CD4-positive, alpha-beta T cell treated with Interleukin-17A for 1 hour (primary cell): ENCODE measurements at places on chromosomes 6 and 20.
A peak's percentile ranks its signal among the peaks of the same experiment; 100 is the strongest.

DNA sequence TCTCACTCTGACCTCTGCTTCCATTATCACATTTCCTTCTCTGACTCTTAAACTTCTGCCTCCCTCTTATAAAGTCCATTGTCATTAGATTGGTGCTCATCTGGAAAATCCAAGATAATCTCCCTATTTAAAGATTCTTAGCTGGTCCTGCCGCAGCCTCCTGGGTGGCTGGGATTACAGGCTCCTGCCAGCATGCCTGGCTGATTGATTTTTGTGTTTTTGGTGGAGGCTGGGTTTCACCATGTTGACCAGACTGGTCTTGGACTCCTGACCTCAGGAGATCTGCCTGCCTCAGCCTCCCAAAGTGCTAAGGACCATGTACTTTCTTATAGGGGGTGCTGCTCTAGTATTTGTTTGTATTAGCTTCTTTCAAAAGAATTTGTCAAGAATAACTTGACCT, 5.3 kb upstream of the RPF2 start:
- DNase-seq: no peak

DNA sequence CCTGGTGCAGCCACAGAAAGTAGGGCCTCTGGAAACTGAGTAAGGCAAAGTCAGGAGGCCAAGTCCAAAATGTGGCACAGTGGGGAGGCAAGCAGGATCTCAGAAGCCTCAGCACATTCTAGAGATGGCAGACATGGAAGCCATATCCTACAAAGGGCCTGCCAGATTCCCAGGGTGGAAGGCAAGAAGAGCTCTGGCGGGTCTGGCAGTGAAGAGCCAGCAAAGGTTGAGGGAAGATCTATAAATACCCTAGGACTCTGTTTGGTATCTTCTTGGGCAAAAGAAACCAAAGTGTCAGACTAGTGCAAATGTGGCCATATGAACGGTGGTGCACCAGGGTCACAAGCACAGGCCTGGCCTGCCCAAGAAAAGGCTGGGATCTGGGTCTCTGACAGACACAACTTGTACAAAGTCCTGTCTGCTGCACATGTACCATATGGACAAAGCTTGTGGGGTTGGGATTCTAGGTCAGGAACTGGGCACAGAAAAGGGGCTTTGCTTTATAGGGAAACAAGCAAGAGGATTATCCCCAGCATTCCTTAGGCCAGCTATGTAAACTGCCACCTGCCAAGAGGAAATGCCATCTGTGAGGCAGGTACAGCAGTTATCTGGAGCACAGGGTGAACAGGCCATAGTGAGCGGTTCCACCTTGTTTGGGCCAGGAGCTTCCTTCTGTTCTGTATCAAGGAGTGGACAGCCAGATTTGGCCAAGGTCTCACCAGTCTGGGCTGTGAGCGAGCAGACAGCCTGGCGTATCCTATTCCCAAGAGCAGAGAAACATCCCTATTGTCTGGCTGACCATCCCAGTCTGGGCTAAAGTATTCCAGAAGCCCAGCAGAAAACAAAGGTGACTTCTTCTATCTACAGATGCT, 36.3 kb upstream of the SLC4A11 start:
- DNase-seq: no peak

DNA sequence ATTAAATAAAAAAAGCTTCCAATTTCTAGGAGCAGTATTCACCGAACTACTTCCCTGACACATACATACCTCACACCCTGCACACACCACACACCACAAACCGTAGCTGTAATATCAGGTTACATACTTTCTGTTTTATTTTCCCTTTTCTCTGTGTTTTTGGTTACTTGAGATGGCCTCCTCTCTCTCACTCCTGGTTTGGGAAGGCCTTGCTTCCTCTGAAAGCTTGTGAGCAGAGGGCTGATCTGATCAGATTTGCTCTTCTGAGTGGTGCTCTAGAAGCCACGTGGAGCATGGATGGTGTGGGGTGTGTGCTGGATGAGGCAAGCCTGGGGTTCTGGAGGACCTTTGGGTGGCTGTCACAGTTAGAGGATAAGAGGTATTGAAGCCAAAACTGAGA, 20.9 kb downstream of the UTRN start:
- peak; percentile 49 for DNase-seq

DNA sequence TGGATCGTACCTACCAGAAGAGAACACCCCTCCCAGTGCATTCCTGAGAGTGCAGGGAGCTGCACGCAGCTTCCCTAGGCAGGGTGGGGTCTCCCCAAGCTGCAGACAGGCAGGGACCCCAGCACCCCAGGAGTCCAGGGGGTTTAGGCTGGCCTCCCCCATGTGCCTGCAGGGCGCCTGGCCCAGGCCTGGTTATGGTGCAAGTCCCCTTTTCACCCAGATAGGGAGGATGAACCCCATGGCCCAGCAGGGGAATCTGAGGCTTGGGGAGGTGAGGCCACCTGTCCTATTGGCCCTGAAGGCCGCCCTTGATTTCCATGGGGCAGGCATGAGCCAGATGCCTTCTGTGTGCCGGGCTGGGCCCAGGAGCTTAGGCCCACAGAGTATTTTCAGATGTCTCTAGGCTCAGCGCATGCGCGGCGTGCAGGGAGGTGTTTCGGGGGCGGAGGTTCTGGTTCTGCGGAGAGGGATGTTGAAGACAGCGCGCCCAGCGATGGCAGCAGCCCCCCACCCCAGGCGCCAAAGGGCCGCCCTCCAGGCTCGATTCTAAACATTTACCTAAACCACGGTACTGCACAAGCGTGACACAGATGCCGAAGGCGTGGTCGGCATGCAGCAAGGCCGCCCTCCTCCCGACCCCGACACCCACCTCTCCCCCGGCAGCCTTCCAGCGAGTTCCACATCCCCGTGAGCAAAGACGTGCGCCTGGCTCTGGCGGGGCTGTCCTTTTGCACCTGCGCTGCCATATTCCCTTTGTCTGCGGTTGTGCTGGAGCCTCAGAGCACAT, 29.4 kb downstream of the COL20A1 start:
- DNase-seq: no peak

DNA sequence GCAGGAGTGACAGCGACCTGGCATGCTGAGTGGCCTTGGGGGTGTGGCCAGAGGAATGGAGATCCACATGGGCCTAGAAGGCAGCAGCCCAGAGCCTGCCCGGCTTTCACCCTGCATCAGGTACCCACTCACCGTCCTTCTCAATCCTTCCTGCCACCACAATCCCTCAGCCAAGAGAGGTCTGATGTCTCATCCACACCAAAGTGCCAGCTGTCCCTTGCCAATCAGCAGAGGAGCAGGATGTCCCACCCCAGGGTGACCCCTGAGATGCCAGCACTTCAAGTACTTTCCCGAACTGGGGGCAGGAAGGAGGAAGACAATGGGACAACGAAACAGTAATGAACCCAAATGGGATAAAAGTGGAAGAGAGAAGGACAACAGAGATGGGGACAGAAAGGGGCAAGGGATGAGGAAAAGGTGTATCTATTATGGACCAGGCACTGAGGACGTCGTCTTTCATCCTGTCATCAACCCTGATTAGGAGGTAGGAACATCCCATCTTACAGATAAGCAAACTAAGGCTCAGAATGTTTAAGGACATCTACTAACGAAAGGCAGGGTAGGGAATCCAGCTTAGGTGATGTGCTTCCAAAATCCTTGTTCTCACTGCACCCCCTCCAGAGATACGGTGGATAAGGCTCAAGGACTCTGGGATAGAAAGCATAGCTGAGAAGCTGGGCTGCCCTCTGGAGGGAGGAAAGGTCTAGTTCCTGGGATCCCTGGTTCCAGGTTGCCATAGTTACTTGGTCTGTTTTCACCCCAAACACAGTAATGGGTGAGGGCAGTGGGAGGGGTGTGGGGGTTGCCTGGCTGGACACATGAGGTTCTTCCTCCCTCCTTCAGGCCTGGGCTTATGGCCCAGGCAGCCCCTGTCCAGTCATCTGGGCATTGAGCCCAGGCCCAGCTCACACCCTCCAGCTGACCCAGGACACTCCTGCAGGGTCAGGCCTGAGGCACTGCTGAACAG, 4.5 kb upstream of the TNXB start:
- no peak for DNase-seq

DNA sequence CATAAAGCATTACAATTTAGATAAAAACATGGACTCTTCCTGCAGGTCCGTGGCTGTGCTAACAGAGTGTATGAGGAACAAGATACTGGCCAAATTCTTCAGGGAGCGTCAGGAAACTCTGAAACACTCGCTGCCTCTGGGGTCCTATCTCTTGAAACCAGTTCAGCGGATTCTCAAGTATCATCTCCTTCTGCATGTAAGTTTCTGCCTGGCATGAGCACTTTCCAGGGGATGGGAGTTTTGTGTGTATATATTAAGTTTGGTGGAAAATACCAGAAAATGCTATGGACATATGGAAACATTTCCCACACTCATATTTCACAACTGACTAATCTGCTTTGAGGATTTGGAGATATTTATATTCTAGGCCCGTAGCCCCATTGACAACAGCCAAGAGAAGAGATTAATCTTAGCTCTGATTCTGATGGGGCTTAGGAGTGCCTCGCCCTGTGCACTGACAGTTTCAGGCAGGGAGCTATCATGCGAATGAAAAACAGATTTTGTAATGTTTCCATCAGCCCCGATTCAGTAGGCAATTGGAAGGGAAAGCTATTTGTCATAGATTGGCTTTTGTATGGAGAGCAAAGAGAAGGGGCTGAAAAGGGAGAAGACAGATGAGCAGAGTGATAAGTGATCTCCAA, 64.7 kb upstream of the MTHFD1L start:
- DNase-seq: no peak

DNA sequence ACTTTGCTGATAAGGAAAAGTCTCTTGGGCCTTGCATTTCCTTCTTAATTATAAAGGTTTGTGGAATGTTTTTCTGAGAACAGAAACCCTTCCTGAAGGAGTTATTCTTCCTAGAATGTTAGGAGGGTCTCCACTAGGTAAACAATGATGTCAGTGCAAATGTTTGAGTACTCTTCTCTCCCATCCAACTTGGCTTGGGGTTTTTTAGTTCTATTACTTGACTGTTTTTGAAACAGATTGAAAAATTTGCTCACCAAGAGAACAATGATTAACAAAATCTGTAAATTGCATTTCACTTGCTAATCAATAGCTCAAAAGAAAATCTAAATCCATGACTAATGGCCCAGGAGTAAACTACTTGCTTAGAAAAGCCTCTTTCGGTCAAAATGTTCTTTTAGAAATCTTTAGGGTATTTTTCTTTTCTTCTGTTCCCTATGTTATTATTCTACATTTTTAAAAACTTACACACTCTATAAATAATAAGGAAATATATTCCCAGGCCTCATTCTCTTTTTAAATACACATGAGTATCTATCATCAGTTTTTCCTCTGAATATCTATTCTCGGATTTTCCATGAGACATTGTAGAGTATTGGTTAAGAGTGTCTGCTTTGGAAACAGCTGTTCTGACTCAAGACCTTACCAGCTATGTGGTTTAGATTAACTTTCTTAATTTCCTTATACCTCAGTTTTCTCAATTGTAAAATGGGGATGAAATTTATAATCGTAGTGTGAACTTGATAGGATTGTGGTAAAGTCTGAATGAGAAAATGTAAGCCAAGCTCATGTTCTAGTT, 234.2 kb upstream of the CITED2 start:
- DNase-seq: no peak

DNA sequence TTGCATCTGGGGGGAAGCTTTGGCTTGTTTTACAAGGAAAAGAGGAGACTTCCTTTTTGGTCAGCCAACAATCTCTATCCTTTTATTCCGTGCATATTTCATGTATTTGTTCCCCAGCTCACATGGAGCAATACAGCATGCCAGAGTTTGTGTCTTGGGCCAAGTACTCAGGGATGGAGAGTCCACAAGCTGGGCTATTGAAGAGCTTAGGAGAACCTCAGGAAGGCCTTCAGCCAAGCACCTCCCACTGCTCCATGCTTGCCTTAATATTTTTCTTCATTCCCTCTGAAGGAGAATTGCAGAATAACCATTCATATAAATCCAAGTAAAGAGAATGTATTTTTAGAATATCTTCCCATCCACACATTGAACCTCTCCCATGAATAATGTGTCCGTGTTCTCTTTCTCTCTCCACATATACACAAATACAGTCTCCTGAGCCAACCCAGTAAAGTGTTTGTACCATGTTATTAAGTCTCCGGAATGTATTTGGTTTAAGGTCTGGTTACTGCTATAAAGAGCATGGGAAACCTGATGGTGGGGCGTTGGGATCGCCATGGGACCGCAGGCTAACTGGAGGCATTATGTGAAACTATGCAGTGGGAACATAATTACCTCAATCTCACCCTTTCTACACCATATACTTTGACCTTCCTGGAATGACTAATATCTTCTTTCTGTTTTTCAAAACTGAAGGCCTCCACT, 3.0 kb downstream of the LAMA4 start:
- DNase-seq: no peak

DNA sequence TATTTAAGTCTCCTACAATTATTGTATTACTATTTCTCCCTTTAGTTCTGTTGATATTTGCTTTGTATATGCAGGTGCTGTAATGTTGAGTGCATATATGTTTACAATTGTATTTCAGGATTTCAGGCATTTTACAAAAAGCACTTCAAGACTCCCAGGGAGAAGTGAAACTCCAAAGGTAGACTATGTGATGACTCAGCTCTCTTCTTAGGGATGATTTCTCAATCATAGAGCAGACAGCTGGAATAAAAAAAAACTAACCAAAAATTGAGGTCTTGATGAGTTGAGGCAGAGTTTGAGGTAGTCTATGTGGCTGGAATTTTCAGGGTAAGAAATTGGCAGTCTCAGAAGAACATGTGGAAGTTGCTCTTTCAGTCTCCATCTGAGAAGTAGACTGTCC, 786.1 kb downstream of the TFAP2A start:
- no peak for DNase-seq

- peak; percentile 72 for DNase-seq
Measured at GRCh38 chr20:38863024-38863851, 57.7 kb downstream of the PPP1R16B start.

DNA sequence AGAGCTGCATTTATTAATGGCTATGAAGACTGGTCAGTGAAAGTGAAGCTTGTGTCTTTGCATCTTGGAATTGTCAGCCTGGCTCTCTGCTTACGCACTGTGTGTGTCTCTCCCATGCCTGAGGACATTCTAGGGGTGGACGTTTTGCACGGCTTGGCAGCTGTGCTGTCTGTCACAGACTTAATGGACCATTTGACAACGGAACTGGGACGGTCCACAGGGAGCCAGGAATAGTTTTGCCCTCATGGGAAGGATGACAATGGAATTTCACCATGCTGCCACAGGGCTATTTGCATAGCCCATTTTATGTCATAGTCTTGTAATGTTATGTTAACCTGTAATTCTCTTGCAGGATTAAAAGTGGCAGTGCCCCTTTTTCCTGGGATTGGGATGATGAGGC, 44.7 kb downstream of the OR2B6 start:
- no peak for DNase-seq

GRCh38 chr6:96420294-96420693, 101.3 kb upstream of the UFL1 start:
- DNase-seq: no peak
